ENCODE measurements at places on chromosomes 16 and 17. TPM values are rescaled to one million over a fixed set of nuclear protein-coding genes. Genes with fewer than 3 reads are reported as not detected.

Gene CD300LB
- not detected for total RNA-seq

Gene KRTAP9-8
- not detected for total RNA-seq

Gene DNASE1L2
- total RNA-seq, result not detected

Gene FOXL1
- total RNA-seq, result 35.7 TPM

Gene NUP85
- total RNA-seq, result 38.1 TPM

Gene AATK
- 20.6 TPM for total RNA-seq

Gene TBC1D3
- not detected for total RNA-seq

Gene TBC1D3G
- not detected for total RNA-seq

Gene RPH3AL
- 44.2 TPM for total RNA-seq

Gene SRL
- 15.6 TPM for total RNA-seq

Gene WNT9B
- 5.6 TPM for total RNA-seq

Gene CCL3
- not detected for total RNA-seq

Gene GIT1
- total RNA-seq, result 142 TPM

Gene ITGAD
- total RNA-seq, result not detected

Gene NPIPA3
- total RNA-seq, result not detected

Gene OTOP2
- total RNA-seq, result not detected

Gene SSTR5
- not detected for total RNA-seq

Gene CPHXL2
- not detected for total RNA-seq

Gene DPEP2NB
- total RNA-seq, result not detected

Gene ITGAL
- total RNA-seq, result 0.11 TPM

Gene SLC6A2
- total RNA-seq, result not detected

Gene COIL
- 4.8 TPM for total RNA-seq

Gene RND2
- 7.3 TPM for total RNA-seq

Gene GPR139
- not detected for total RNA-seq

Gene CSHL1
- total RNA-seq, result not detected

Gene CCL14
- 168 TPM for total RNA-seq

Gene PLSCR3
- 297 TPM for total RNA-seq

Gene WNK4
- total RNA-seq, result not detected

Gene TRPV3
- total RNA-seq, result 0.11 TPM

Gene MYH13
- total RNA-seq, result not detected

Gene MC1R
- 13.2 TPM for total RNA-seq

Gene OR1F1
- total RNA-seq, result not detected

Gene RANGRF
- total RNA-seq, result 15.5 TPM

Gene CLEC18A
- 25.2 TPM for total RNA-seq

Gene UNC45B
- not detected for total RNA-seq

Gene TPSG1
- total RNA-seq, result not detected

Gene NPW
- not detected for total RNA-seq

Gene CCL1
- not detected for total RNA-seq

Gene TSR3
- 143 TPM for total RNA-seq

Gene ACSF2
- total RNA-seq, result 26.1 TPM

Gene TMEM235
- total RNA-seq, result not detected

Gene STXBP4
- 4.9 TPM for total RNA-seq

Data from ascending aorta (tissue), 2 donors.